ENCODE measurements at places on chromosomes 13 and 19.
A peak's percentile ranks its signal among the peaks of the same experiment; 100 is the strongest.

GRCh38 chr19:50417111-50418081 lies 1.3 kb upstream of the SPIB start:
- no peak for DNase-seq

GRCh38 chr19:10830931-10831779 lies 4.9 kb downstream of the TMED1 start:
- no peak for DNase-seq

DNA sequence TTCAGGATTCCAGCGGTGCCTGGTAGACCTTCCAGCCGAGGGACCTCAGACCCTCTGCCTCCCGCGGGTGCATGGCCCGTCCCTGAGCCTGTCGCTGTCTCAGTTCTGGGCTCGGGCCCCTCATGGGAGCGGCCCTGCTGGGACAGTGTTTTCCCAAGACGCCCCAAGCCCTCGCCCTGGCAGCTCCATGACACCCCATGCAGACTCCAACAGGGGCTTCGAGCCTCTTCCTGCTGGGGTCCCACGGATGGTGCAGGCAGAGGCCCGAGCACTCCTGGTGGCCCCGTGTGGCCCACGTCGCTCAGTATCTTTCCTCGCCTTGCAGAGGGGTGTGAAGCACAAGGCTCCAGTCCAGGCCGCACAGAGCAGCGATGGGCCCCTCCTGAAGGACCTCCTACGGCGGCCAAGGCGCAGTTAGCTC lies 88.8 kb upstream of the MCF2L start:
- DNase-seq, result no peak

GRCh38 chr13:100532090-100532766 lies 56.4 kb downstream of the GGACT start:
- no peak for DNase-seq

DNA sequence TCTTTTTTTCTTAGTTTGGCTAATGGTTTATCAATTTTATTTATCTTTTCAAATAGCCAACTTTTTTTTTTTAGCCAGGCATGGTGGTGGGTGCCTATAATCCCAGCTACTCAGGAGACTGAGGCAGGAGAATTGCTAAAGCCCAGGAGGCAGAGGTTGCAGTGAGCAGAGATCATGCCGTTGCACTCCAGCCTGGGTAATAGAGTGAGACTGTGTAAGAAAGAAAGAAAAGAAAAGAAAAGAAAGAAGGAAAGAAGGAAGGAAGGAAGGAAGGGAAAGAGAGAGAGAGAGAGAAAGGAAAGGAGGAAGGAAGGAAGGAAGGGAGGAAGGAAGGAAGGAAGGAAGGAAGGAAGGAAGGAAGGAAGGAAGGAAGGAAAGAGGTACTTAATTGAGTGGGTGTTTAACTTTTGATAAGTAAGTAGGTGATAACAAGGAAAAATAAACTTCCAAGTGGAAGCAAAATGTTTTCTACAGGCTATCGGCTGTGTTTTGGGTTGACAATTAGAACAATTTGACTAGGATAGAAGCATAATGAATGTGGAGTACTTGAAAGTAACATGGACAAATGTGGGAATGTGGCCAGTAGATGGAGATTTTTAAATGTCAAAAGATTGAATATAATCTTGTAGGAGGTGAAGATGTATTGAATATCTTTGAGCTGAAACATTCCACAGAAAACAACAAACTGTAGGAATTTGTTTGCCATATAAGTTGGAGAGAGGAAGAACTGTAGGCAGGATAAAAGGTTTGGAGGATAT lies 62.8 kb upstream of the MYO16 start:
- no peak for DNase-seq

- no peak for DNase-seq
Observed at GRCh38 chr19:1833540-1833939, 14.7 kb downstream of the REXO1 start.

- no peak for DNase-seq
Observed at GRCh38 chr13:112991609-112992008, 22.6 kb downstream of the MCF2L start.

DNA sequence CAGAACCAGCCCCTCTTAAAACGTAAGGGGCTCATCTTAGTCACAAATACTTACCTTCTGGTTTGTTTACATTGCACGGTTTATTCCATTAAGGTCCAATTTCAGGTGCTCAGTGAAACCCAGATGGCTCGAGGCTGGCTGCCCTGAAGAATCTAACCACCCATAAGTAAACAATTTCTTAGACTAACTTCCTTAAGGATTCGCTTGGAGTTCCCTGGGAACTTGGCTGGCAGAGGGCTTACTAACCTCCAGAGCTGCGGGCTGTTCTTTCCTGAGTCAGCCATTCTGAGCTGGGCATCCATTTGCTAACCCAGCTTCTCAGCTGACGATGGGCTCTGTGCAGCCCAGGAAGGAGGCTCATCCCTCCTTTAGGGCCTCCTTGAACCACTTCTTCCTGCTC lies 262.1 kb downstream of the FGF9 start:
- DNase-seq, result no peak

GRCh38 chr19:55633861-55634260 lies 6.9 kb upstream of the ZNF580 start:
- no peak for DNase-seq

- no peak for DNase-seq
Observed at GRCh38 chr19:42276821-42277220, 7.8 kb downstream of the CIC start.

- DNase-seq, result no peak
Observed at GRCh38 chr13:27962982-27963381, 6.1 kb downstream of the CDX2 start.

DNA sequence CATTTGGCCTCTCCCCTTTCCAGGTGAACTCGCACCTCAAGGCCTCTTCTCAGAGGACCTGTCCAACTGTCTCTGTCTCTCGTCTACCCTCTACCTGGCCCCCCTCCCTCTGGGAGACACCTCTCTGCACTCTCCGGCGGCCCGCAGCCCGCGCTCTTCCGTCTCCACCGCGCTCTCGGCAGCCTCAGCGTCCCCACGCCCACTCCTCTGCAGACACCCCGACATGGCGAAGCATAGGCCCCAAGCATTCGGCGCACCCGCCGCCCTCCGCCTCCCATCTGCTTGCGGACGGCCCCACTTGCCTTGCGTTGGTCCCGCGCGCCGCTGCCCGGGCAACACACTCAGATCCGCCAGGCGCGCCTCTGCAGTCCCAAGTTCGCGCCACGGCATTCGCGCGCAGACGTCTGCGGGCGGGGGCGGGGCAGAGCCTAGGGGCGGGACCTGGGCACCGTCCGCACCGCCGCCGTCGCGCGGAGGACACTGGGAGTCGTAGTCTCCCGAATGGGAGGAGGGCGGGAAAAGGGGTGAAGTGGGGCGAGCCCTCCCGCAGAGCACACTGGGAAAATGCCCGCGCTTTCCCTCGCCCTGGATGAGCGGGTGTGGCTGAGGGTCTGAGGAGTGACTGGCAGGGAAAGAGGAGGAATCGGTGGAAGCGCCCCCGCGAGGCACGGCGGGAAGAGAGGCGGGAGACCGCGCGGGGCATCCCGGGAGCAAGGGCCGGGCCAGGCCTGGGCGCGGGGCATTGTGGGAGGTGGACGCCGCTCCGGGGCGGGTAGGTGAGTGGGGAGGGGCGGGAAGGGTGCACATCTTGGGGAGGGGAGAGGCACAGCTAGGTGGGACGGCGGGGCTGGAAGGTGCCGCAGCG lies at the start of the genes LIG1 and ZSWIM9:
LIG1 (minus strand) TSS at position 406 of the 865 bp plus-strand sequence. CDS start 4,778 bp downstream, outside the sequence.
ZSWIM9 (plus strand) TSS at position 742 of the 865 bp plus-strand sequence. CDS start 1,123 bp downstream, outside the sequence.
- DNase-seq, result peak; percentile 98

GRCh38 chr13:76921516-76921915 lies 26.8 kb upstream of the ACOD1 start:
- DNase-seq, result no peak

- DNase-seq, result no peak
Observed at GRCh38 chr19:44577566-44577874, 35.8 kb upstream of the IGSF23 start.

GRCh38 chr13:39777527-39778061 lies 122.1 kb downstream of the COG6 start:
- peak; percentile 20 for DNase-seq

- no peak for DNase-seq
Observed at GRCh38 chr13:110475117-110475516, 86.4 kb downstream of the RAB20 start.

- DNase-seq, result peak; percentile 29
Observed at GRCh38 chr13:98557937-98558792, 18.7 kb downstream of the STK24 start.

- peak; percentile 93 for DNase-seq
Observed at GRCh38 chr19:10259162-10259905, 7.3 kb downstream of the MRPL4 start.

GRCh38 chr13:44211286-44211685 lies 162.3 kb upstream of the SERP2 start:
- DNase-seq, result no peak

DNA sequence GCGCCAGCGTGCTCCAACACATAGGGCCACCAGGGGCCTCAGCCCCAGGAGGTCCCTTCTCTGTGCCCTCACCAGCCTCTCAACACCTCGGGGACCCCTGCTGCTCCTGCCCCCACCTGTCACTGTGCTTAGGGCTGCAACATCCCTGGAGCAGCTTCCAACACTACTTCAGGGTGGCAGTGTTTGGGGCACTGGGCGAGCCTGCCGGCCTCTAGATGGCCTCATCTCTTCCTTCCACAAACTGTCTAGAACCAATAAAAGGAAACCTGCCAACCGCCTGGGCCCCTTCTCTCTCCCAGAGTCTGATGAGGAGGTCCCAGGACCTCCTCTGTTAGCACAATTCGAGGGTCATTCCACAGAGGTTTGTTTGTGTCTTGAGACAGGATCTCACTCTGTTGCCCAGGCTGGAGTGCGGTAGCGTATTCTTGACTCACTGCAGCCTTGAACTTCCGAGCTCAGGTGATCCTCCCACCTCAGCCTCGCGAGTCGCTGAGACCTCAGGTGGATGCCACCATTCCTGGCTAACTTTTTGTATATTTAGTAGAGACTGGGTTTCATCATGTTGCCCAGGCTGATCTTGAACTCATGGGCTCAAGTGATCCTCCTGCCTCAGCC lies 10.1 kb upstream of the SHD start:
- peak; percentile 30 for DNase-seq

- DNase-seq, result no peak
Observed at GRCh38 chr13:107284173-107284572, 716.2 kb upstream of the ARGLU1 start.

DNA sequence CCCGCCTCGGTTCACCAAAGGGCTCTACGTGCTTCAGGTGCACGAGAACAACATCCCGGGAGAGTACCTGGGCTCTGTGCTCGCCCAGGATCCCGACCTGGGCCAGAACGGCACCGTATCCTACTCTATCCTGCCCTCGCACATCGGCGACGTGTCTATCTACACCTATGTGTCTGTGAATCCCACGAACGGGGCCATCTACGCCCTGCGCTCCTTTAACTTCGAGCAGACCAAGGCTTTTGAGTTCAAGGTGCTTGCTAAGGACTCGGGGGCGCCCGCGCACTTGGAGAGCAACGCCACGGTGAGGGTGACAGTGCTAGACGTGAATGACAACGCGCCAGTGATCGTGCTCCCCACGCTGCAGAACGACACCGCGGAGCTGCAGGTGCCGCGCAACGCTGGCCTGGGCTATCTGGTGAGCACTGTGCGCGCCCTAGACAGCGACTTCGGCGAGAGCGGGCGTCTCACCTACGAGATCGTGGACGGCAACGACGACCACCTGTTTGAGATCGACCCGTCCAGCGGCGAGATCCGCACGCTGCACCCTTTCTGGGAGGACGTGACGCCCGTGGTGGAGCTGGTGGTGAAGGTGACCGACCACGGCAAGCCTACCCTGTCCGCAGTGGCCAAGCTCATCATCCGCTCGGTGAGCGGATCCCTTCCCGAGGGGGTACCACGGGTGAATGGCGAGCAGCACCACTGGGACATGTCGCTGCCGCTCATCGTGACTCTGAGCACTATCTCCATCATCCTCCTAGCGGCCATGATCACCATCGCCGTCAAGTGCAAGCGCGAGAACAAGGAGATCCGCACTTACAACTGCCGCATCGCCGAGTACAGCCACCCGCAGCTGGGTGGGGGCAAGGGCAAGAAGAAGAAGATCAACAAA lies 2.6 kb downstream of the PCDH17 start:
- DNase-seq, result no peak

DNA sequence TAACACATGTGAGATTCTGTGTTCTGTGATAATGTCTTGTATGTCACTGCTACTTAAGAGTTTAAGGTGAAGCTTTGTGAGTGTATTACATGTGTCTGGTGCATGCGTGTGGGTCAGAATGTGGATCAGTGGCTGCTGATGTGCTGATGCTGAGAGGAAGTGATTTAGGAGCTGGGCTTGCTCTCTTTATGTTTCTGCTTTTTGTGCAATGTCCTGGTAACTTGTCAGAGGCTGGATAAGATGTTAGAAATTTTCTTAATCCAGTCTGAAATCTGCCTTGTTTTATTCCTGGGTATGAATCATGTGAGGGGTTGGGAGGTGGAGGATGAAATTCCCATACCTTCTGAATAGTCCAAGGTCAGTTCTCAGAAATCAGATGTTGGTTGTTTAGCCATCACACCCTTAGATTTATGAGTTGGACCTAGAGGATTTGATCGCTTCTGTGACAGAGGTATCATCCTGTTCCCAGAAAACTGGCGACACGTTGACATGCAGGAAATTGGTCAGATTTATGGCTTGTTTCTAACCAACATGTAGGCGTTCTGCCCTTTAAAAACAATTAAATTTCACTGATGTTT lies 24.5 kb upstream of the CXCL17 start:
- no peak for DNase-seq

- no peak for DNase-seq
Observed at GRCh38 chr13:58633226-58633625, 1001.7 kb downstream of the PCDH17 start.

DNA sequence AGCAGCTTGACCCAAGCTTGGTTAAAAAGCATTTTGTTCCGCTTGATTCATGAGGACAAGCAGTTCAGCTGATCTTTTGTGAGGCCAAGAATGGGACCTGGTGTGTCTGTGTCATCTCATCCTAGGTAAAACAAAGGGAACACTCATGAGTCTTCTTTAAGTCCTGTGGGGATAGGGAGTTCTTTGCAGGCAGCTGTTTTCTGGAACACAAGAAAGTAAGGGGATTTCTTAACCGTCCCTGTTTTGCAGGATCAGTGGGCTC lies 134.5 kb upstream of the TMTC4 start:
- no peak for DNase-seq

DNA sequence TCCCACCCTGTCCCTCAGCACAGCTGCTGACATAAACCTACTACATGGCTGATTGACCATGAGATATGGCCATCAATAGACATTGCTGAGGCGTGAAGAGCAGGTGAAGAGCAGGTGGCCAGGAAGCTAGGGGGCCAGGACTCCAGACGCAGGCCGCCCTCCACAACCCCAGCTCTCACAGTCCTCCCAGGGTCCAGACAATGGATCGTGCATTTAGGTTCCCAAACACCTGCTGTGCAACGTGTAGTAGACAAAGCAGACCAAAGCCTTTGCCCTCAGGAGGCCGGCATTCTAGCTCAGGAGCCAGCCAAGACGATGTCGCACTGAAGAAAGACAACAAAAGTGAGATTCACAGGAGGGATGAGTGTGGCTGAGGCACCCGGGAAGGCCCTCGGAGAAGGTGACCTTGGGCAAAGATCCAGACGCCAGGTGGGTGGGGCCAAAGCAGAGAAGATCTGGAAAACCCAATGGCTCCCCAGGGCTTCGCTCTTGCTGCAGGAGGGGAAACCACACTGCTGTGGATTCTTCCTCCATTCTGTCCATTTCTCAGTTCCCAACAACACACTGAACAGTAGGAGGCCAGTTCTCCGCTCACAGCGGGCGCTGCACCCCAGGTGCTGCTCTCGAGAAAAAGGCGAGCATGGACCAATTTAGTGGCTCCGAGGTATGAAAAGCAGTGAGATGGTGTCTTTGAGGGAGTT lies 1.4 kb downstream of the FFAR1 start:
- DNase-seq, result no peak

GRCh38 chr13:49214917-49215376 lies 5.2 kb upstream of the MLNR start:
- DNase-seq, result peak; percentile 97
